ENCODE measurements at places on chromosomes 2 and 18. TPM values are rescaled to one million over a fixed set of nuclear protein-coding genes. Genes with fewer than 3 reads are reported as not detected.

TNFAIP6 gene
- 34.1 TPM for total RNA-seq

KCTD1 gene
- total RNA-seq = 12.1 TPM

- DNase-seq = no peak
Measured at GRCh38 chr18:54359233-54359632, 1.5 kb downstream of the C18orf54 start.

DNA sequence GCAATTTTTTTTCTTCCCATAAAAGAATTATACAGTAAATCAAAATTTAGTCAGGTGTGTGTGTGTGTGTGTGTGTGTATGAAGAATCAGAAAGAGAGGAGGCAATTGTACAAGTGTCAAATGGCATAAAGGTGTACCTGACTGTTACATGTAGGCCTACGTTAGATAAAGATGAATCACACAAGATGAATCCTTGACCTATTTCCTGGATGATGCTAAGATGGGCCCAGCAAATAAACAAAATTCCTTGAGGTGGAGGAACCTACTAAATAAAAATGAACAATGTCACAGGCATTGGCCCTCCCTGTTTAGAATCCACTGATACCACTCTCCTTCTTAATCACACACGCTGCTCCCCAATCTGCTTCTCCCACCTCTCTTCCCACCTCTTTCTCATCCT, 79.7 kb upstream of the LRATD1 start:
- DNase-seq = no peak

DNA sequence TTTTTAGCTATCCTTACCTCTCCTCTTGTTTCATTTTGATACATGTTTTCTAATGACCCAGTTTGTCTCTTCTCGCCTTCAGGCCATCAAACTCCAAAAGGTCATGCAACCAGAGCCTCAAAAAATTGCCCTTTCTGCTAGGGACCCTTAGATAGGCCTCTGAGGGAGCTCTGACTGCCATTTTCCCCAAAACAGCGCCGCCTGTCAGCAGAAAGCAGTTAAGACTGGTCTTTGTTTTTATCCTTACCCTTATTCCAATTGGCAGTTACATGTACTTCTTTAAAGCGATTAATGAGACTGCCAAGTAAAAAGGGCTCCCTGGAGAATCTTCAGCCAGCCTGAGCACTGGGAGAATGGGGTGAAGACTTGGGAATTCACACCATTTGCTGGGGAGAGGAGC, 55.1 kb upstream of the RIT2 start:
- no peak for DNase-seq

DNA sequence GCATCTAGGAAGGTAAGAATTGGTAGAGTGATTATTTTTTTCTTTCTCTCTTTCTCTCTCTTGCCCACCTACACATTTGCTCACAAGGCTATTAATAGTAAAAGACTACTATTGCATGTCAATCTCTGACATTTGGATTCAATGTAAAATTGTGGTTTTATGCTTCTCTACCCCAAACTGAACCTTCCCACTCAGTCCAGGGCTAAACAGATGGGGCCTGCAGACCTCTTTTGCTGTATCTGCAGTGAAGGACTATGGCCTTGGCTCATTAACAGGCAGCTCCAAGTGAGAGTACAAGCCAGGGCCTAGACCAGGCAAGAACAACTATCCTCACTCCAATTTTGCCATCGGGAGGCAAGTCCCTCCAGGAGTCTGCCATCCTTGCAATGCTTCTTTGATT, 68.3 kb upstream of the ARL4C start:
- DNase-seq = no peak

DNA sequence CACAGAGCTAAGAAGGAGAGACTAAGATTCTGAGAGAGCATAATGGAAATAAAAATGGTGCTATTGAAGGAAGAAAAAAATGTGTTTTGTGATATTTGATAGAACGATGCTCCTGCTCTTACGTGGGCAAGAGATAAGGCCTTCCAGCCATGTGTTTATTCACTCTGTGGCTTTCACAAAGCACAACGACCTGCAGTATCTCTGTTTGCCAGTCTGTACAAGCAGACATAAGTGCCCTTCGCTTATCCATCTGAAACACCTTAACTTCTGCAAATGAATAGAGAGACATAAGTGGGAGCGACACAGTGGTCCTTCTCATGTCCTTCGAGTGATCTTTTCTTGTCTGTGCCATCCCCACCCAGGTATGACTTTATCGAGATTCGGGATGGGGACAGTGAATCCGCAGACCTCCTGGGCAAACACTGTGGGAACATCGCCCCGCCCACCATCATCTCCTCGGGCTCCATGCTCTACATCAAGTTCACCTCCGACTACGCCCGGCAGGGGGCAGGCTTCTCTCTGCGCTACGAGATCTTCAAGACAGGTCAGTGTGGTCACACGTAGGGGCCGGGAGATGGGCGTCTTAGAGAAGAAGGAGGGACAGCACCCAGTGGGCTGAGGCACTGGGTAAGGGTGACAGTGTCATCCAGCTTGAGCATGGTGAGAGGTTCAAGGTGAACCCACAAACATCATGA, 33.7 kb downstream of the NRP2 start:
- no peak for DNase-seq

GRCh38 chr2:238475034-238475433, 48.3 kb downstream of the ASB1 start:
- DNase-seq = no peak

DNA sequence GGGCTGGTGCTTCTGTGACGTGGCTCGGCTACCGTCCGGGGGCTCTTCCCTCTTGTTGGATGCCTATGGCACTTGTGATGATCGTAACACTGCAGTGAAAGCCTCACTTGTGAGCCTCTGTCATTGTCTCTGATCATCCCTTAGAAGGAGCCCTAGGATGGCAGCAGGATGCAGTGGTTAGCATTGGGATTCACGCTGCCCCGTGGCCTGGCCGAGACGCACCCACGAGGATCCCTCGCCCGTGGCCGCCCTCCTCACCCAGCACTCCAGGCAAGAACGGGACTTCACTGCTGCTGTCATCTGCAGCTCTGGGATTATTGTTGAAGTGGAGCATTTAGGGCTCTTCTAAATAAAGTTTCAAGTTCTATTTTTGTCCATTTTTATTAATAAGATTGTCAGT, 46.8 kb upstream of the CTDP1 start:
- DNase-seq = no peak
